ENCODE measurements at places on chromosomes 13 and 19.
A peak's percentile ranks its signal among the peaks of the same experiment; 100 is the strongest.

DNA sequence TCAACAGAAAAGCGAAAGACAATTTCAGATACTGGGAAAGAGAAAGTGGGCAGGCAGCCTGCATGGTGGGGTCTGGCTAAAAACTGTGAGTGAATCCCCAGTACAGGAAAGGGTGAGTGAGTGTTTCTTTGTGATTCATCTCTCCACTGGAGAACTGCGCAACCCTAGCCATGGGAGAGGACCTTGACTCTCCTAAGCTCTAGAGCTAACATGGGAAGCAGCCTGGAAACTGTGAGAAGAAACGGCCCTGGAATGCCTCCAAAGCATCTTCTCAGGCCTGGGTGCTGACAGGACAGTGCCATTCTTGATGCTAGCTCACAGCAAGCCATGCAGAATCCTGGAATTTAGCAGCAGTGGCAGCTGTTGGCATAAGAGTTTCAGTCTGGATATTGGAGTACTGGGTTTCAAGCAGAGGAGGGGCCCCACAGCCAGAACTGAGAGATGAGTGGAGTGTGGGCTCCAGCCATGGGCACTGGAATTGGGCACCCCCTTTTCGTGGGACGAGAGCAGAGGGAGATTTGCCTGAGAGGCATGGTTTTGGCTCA is 18.7 kb upstream of the SLAIN1 start:
- no peak for DNase-seq

- DNase-seq = no peak
Observed at GRCh38 chr13:81874253-81874652, 1533.3 kb upstream of the SPRY2 start.

DNA sequence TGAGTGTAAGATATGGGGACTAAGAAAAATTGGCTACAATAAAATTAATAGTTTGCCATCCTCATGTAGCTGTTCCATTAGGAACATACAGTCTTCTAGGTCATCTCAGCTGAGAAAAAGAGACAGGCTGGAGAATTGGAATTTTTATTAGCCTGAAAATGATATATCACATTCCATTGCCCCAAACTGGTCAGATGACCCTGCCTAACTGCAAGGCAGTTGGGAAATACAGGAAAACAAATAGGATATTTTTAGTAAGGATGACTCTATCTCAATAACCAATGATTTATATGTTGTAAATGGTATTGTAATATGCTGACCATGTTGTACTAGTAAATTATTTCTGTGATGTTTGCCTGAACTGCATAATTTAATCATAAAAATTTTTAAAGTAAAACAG is 673.8 kb downstream of the PCDH9 start:
- no peak for DNase-seq

DNA sequence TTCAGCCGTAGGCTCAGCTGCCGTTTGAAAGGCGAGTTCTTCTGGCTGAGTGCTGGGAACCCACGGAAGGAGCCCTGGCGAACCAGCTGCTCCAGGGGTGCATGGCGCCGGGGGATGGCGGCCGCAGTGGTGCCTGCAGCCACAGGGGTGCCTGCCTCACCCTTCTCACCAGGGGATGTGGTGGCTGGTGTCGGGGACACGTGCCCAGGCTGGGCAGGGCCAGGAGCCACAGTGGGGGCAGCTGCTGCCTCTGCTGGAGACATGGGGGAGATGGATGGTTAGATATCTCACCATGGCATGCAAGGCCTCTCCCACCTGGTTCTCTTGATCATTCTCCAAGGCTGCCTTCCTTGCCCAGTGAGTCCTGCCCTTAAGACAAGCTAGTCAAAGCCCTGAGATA is 17.1 kb downstream of the NUMBL start:
- DNase-seq = no peak

DNA sequence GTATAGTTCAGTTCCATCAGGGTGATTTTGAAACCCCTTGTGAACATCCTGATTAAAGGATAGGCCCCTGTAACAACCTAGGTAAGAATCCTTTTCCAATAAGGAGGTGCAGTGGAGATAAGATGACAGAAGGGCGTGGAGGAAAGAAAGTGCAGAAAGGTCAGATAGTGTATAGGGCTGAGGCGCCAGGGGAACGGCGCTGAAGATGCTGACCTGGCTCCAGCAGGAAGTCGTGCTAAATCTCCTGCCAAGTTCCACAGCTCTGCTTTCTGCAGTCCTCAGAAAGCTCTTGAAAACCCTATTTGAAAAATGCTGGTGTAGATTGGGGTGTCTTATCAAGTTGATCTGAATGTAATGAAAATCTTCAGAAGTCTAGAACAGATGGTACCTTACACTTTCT is 221.7 kb downstream of the COG6 start:
- no peak for DNase-seq

DNA sequence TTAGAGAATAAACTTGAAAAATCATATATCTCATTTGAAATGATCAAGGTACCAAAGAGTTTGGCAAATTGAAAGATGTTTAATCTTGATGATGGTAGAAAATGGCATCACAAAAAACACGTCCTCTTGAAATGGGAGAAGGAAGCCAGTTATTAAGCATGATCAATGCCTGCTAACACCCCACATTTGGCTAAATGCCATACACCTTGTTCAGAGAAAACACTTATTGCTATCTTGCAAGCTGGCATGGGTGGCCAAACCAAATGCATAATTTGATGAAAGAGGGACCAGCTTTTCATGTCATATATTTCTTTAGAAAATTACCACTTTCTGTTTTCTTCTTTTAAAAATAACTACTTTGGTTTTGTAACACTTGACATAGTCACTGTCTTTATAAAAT is 141.3 kb downstream of the ZAR1L start:
- no peak for DNase-seq

DNA sequence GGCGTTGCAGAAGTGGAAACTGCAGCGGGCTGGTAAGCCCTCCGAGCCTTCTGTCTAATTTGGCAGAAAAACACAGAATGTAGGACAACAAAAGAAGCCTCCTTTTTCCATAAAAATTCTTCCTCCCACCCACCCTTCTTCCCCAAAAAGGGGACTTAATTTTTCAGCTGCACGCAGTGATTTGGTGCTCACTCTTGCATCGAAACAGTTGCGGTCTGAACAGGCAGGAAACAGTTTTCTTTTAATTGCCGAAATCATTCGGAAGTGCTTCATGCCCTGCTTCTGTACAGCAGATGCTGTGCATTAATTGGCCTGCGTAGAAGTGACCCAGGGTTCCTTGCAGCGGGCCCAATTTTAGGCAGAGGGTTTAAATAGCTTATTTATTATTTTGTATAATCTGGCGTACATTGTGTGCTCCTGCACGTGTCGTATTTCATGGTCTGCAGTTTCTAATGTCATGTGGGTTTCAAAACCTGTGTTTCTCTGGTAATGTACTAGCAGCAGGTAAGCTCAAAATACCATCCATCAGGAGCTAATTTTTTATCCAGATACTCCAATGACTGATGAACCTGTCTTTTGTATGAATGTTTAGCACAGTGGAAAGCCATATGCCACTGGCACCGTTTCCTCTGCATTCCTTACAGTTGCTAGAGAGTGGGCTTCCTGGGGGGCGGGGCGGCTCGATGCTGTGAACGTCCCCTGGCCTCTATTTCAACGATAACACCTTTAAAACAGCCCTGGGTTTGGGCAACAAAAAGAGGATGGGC is 66.6 kb downstream of the GGACT start:
- no peak for DNase-seq

DNA sequence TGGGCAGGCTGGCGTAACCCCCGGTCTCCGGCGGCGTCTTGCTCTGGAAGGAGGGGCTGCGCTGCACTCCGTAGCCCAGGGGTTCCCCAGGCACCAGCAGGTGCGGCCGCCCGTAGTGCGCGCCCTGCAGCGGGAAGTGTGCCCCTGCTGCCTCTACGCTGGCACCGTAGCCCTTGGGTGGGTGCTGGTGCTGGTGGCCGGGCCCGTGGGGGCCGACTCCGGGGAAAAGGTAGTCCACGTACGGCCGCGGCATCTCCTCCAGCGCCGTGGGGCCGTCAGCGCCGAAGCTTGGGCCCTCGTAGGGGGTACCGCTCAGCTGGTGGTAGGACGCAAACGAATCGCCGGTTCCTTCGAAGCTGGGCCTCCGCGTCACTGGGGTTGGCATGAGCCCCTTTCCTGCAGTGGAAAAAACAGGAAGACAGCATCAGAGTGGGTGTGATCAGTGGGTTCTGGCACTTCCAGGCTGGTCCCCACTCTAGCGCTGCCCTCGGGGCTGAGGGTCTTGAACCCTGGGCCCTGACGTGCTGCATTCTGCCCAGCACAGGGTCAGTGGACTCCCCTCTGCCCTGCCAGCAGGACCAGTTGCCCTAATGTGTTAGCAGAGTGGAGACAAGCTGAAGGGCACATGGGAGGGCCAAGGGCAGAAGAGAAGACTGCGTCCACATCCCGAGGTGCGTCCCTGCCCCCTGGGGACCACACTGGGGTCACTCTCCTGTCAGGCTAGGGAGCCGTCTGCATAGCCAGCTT is 72.3 kb downstream of the LATS2 start:
- DNase-seq = no peak

- DNase-seq = peak; percentile 65
Observed at GRCh38 chr19:48391100-48392005, at the start of gene KDELR1. Gene KDELR1, minus strand, starts transcription at chr19:48391551. Its CDS starts 193 bp downstream, at chr19:48391358.
